ENCODE measurements at places on chromosomes 6 and 20. TPM values are rescaled to one million over a fixed set of nuclear protein-coding genes. Genes with fewer than 3 reads are reported as not detected.

DNA sequence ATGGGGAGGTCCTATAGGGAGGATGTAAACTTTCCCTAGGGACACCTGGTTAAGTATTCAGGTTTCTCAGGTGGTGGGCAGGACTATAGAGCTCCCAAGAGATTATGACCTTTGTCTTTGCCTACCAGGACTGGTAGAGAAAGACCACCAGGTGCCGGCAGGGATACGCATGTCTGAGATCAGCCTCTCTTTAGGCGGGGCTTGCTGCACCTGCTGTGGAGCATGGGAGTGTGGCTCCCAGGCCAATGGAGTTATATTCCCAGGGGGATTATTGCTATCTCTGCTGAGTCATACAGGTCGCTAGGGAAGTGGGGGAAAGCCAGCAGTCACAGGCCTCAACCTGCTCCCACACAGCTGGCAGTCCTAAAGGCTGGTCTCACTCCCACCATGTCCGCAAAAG, 280.5 kb upstream of the MMS22L start:
- DNase-seq, result no peak

- no peak for DNase-seq
These were observed 73.6 kb downstream of the RALGAPA2 start for GRCh38 chr20:20638878-20639277.

- DNase-seq, result no peak
These were observed 38.3 kb upstream of the CD2AP start for GRCh38 chr6:47439348-47439668.

GRCh38 chr20:63706852-63707557, 771 bp downstream of the ARFRP1 start:
- DNase-seq, result peak; percentile 48

DNA sequence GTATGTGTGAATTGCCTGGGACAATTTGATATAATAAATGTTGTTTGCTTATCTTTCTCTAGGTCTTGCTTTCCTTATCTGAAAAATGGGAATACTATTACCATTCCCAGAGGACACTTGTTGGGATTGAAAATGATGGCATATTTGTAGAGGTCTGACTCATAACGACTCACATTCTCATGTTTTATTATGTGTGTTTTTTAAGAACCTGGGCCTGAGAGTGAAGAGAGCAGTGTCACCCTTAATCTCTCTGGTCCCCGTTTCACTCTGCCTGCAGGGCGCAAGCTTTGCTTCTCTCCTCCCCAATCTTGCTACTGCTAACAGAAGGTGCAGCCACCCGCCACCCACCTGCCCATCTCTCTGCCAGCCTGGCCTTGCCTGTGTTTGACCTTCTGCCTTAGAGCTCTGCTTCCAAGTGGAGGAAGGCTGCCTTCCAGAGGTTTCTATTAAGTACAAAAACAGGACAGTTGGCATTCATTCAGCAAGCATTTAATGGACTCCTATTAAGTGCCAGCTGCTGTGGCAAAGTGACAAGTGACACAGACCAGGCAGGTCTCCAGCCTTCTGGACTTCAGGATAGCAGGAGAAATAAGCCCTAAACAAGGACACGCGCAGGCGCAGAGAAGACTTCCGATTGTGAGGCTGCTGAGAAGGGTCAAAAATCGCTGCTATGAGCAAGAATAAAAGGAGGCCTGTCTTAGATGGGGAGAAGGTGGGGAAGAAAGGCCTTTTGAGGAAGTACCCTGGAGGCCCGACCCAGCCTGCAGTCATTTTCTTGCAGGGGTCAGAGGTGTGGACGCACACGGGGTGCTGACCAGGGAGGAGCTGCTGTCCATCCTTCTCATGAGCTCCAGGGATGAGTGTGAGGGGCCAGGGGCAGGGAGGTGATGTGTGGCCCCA, 112.5 kb downstream of the JPH2 start:
- no peak for DNase-seq

DNA sequence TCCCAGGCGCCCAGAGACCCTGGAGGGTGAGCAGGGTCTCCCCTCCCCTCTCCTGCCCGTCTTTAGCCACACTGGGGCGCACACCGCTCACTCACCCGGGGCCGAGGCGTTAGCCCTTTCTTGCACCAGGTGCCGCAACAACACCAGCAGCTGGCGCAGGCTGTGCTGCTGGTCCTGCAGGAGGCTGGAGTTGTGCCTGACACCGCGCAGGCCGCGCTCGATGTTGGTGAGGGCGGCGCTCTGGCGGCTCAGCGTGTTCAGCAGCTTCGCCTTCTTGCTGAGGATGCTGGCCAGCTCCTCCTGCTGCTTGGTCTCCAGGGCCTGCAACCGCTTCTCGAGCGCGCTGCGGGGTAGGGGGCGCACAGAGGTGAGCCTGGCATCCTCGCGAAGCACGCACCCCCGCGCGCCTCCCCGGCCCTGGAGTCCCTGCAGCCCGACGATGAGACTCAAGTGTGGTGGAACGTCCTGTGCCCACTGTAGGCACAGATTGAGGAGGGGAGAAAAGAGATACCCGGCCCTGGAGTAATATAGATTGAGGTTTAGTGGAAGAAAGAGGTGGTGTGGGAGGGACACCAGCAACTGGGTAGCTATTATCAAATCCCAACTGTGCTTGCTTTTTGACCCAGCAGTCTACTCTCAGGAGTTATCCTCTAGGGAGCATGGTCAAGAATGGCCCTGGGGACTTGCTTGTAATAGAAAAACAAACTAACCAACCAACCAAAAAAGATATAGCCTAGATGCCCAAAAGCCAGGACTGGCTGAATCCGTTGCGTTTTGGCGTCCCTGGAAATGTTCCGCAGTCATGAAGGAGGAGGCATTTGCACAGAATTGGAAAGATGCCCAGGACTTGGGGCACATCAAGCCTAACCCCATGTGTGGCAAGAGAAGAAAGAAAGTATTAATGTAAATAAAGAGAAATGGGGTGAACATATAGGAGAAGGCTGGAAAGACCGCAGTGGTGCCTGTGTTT, 30.9 kb downstream of the ANGPT4 start:
- DNase-seq, result no peak

- DNase-seq, result no peak
These were observed 22.1 kb upstream of the SNTA1 start for GRCh38 chr20:33465481-33466302.

GRCh38 chr6:27867945-27868300, 44.3 kb downstream of the OR2B2 start:
- no peak for DNase-seq

DNA sequence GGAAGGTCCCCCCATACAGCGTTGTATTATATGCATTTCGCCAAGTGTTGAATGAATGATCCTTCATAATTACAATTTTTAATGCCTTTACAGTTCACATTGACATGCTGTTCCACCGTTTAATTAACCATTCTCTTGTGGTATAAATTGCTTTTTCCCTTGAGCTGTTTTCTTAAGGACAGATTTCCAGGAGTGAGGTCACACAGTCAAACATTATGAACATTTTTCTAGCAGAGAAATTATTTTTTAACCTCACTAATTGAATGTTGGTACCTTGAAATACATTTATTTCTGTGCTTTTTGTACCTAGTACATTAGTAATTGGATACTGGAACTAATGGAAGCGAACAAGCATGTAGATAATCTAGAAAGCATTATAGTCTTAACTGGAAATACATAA, 76.7 kb upstream of the C20orf144 start:
- DNase-seq, result no peak

DNA sequence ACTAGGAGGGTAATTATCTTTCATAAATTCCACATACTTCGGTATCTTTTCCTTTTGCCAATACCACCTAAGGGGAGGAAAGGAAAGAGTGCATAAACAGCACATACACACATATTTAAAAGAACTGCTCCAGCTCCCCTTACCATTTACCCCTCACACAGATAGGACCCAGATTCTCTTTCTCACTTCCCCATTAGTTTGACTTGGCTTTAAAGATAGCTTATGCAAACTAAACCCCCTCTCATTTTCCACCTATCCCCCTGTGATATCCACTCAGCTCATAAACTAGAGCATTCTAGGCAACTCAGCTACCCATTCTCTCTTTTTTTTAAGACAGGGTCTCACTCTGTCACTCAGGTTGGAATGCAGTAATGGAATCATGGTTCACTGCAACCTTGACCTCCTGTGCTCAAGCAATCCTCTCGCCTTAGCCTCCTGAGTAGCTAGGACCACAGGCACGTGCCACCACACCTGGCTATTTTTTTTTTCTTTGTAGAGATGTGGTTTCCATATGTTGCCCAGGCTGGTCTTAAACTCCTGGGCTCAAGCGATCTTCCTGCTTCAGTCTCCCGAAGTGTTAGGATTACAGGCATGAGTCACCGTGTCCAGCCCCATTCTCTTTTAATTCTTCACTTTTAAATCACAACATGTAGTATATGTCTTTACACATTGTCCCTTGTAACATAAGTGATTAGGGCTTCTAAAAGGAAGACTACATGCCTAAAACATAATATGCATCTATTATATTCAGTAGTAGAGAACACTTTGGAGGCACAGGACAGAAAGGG, 4.0 kb downstream of the FUCA2 start:
- no peak for DNase-seq

GRCh38 chr6:15879371-15880261, 216.8 kb upstream of the DTNBP1 start:
- peak; percentile 71 for DNase-seq

- no peak for DNase-seq
These were observed 27.4 kb upstream of the PXDC1 start for GRCh38 chr6:3778701-3779573.

DNA sequence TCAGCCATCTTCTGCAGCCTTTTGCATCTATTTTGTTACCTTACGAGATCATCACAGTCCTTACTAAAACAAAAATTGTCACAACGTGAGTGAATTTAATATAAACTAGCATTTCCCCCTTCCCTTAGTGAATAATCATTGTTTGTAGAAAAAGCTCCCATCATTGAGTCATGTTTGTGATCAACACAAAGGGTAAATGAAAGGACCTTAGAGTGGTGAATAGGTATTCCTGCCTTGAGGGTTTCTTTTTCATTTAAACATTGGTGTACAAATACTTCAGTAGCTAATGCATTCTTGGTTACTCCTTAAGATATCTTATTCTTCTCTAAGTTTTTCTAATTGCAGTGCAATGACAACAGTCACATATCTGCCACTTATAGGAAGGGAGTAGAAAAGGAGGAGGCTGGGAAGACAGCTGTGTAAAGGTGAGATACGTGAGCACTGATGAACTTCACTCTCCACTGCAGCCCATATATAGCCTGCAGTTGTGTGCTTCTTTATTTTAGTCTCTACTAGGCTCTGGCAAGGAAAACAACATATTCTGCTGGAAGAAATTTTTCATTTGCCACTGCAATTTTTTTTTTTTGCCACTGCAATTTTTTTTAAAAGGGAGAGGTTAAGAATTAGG, 27.8 kb downstream of the ADGRG6 start:
- no peak for DNase-seq

DNA sequence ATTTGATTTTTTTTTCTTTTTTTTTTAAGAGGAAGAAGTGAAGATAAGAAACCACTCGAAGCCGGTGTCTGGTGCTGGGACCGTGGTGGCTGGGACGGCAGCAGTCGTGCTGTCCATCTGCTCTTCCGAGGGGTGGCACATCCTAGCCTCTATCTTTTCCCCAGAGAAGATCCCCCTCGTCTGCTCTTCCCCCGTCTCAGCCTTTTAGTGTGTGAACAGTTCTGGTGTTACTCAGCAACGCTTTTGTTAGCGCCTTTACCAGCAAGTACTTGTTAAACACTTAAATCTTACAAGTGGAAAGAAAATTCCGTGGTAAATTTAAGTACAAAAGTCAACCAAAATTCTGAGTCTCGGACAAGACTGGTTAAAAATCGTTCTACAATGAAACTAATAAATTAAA, 90.1 kb downstream of the RSPH3 start:
- DNase-seq, result no peak

GRCh38 chr6:21846541-21847451, 253.2 kb downstream of the SOX4 start:
- DNase-seq, result no peak

IP6K3 gene
- 257 TPM for total RNA-seq

EPHA7 gene
- 0.10 TPM for total RNA-seq

PHACTR3 gene
- total RNA-seq, result 0.20 TPM

MRPS10 gene
- 57.4 TPM for total RNA-seq

LYRM4 gene
- 16.1 TPM for total RNA-seq

CCM2L gene
- 4.0 TPM for total RNA-seq

TMC2 gene
- not detected for total RNA-seq

MYB gene
- total RNA-seq, result not detected

DEFB132 gene
- total RNA-seq, result not detected

SLC12A5 gene
- not detected for total RNA-seq

All from psoas muscle (tissue), 8 donors.